NCI-H2081 (cell line): ENCODE measurements at places on chromosomes 6 and 20.
A peak's percentile ranks its signal among the peaks of the same experiment; 100 is the strongest.

- DNase-seq = no peak
Observed at GRCh38 chr6:86707545-86708120, 229.7 kb upstream of the HTR1E start.

DNA sequence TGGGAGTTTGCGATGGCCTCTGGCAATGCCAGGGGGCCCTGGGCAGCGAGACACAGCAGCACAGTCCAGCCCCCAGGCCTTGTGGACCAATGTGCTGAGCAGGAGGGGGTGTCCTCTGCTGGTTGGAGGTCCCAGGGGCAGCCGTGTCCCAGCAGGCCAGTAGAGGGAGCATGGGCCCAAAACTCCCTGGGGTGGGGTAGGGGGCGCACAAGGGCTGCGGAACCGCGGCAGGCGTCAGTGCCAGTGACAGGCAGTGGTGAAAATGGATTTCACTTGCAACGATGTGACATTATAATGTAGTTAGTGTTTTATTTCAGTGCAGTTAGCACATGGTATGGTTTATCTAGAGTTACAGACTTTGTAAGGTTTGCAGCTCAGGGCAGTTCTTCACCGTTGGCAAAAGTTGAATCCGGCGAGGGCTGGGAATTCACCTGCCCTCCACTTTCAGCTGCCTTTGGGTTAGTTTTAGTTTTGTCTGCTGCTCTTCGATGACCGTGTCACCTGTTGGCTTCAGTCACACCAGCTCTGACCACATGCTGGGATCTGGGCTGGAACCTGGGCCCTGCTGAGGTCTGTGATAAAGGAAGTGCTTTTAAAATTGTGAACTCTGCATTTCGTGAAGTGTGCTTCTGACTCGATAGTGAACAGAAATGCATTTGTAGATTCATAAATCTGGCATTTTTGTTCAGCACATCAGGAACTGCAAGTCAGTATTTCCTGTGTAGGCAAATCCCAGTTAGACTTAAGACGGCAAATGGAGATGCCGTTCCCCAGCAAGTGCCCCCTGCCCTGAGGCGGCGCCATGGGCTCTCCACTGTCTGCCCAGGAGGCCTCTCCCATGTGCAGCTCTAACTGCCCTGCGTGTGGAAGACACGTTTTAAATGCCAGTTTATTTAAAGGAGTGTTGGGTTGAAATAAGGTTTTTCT lies 46.8 kb downstream of the PYGB start:
- DNase-seq = no peak

- DNase-seq = no peak
Observed at GRCh38 chr6:139711804-139712585, 337.5 kb upstream of the CITED2 start.

DNA sequence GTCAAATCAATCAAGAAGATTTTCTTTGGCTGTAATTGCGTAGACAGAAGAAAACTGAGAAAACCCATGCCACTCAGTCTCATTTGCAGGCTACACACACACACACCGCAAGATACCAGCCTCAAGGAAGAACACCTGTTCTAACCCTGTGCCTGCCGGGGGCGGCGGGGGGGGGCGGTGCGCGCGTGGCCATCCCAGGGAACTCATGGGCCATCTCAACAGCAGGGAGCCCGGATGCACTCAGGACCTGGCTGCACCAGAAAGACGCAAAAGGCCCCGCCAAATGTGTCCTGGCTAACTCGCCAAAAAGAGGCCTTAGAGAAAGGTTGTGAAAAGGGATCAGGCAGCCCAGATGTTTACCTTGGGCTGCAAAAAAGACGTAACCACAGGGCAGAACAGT lies 2.1 kb downstream of the B3GAT2 start:
- no peak for DNase-seq

- no peak for DNase-seq
Observed at GRCh38 chr6:5121956-5122355, 36.8 kb downstream of the PPP1R3G start.

DNA sequence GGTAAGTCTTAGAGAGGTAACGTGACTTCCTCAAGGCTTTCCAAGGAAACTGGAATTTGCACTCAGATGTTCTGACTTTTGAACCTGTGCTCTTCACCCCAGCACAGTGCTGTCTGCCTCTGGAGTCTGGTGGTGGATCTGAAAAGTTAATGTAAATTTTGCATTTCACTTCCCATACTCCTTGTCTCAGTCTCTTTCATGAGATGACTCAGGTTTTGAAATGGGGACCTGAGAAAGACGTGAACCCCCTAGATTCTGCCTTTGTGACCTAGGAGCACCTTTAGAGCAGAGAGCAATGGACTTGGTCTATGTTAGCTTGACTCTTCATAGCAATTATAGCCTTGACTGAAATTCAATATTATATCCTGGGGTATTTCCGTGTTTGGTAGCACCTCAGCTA lies 223.0 kb downstream of the QKI start:
- no peak for DNase-seq

- DNase-seq = peak; percentile 7
Observed at GRCh38 chr6:149317644-149318571, at the start of gene TAB2. Gene TAB2, plus strand, starts transcription at chr6:149317712. Its CDS starts 52,286 bp downstream, at chr6:149369998.

DNA sequence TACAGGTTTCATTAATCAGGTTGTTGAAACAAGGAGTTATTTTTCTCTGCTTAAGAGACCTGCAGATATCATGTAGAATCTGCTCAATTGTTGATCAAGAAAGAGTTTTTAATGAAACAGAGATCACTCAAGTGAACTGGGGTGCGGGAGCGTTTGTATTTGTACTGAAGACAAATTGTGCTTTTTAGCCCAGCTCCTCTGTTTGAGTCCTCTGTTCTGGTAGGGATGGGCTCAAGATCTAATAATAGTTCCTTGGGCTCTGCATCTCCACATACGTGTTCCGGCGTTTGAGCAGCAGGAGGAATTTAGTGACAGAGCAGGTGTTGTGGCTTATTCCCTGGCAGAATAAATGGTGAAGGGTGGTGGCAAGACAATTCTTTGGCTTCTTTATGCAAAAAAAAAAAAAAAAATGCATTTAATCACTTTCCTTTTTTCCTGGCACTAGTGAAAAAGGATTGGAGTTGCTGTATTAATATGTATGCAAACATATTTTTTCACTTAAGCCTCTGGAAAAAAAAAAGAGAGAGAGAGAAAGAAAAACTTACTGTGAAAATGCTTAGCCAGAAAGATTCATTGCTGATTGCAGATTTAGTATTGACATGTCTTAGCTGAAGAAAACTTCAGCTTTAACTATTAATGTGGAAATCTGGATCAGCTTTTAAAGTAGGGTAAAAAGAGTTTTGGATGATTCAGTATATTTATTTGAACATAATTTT lies 4.0 kb downstream of the CITED2 start:
- DNase-seq = peak; percentile 4
